ENCODE measurements at places on chromosomes 6 and 20.

GRCh38 chr20:45589725-45590124 lies 10.6 kb upstream of the WFDC8 start:
- DNase-seq: no peak

GRCh38 chr6:39769012-39769411 lies 23.2 kb upstream of the DAAM2 start:
- no peak for DNase-seq

- no peak for DNase-seq
These were observed 134.3 kb downstream of the KIF6 start for GRCh38 chr6:39590871-39591393.

DNA sequence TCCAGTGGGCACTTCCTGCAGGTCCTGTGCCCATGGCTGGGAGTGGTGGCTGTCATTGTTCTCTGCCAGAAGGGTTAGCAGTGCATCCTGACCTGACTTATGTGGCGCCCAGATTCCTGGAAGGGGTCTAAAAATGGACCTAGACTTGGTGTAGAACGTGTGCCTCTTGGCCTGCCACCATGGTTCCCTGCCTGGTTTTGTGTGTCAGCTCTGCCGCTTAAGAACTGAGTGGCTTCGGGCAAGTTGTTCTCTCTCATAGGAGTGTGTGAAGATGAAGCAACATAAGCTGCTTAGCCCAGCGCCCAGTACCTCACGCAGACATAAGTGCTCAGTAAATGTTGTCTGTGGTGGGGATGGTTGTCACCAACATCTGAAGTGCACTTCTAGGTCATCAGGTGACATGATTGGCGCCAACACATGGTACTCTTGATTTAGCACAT lies 52.1 kb downstream of the PTPN1 start:
- DNase-seq: no peak

GRCh38 chr6:161407115-161407514 lies 133.3 kb upstream of the AGPAT4 start:
- no peak for DNase-seq

DNA sequence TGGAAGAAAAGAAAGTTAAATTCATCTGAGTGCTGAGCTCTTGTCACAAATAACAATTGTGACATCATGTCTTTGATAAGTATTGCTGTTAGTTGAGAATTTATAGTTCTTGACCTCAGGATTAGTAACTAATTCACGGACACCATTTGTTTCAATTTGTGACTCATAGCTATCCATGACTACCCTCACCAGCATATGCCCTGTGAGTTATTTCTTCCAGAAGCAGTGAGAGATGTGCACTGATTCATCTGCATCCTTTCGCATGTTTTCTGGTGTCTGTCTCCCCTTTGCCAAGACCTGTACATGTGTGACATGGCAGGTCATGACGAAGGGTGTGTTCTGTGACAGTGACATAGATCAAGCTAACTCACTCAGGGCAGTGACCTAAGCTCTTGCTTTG lies 86.9 kb downstream of the SOBP start:
- DNase-seq: no peak
